ENCODE measurements at places on chromosomes 6 and 20.

DNA sequence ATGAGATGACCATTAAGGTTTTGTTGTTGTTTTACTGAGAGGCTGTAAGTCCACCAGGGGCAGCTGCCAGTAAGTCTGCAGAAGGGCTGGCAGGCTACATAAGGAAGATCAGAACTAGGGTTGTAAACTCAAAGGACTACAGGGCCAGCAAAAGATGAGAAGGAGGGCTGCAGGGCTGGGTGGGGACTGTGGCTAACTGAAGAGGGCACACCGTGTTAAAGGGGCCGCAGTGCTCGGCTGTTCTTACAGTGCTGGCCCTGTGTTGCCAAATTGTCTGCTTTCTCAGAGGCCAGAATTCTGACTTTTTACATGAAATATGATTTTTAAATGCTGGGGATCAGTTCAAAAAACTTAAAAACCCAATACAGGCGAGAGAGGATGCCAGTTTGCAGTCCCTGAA lies 25.5 kb upstream of the ZNF318 start:
- no peak for DNase-seq

- no peak for DNase-seq
These were observed 51.9 kb upstream of the SAYSD1 start for GRCh38 chr6:39166912-39167290.

- no peak for DNase-seq
These were observed 74.8 kb upstream of the TPD52L1 start for GRCh38 chr6:125078602-125079321.

- no peak for DNase-seq
These were observed 283.2 kb upstream of the HSF2 start for GRCh38 chr6:122116119-122116834.

- peak; percentile 81 for DNase-seq
These were observed 11.9 kb upstream of the CPNE5 start for GRCh38 chr6:36851149-36851614.

GRCh38 chr6:19552076-19552475 lies 285.1 kb upstream of the ID4 start:
- no peak for DNase-seq

DNA sequence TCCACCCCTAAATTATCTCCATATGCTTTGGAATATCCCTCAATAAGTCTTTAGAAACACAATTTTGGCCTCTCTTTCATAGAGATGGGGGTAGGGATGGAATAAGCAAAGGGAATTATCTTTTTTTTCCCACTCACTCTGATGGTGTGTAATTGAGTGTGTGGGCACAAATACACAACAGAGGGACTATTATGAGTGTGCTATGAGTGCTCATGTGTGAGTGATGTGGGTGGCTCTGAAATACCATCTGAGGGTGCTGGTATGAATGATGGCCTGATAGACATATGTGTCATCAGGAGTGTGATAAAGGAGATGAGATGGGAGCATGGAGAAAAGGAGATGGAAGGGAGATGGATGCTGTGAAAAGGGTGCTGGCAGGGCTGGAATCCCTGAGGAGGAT lies 35.6 kb downstream of the GSS start:
- no peak for DNase-seq

DNA sequence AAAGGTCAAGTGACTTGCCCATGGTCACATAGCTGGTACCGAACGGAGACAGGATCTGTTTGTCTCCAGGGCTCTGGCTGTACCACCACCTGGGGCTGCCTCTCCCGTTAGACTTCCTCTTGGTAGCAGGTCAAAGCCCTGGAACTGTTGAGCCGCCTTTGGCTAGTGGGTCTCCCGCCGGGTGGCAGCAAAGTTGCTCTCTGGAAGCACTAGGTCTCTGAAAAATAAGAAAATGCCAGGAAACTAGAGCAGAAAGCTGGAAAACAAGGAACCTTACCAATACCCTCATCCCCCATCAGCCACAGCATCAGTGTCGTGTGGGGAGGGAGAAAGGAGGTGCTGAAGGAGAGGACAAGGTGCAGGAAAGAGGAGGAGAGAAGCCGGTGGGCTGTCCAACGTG lies 291.0 kb upstream of the SUPT3H start:
- DNase-seq: no peak

DNA sequence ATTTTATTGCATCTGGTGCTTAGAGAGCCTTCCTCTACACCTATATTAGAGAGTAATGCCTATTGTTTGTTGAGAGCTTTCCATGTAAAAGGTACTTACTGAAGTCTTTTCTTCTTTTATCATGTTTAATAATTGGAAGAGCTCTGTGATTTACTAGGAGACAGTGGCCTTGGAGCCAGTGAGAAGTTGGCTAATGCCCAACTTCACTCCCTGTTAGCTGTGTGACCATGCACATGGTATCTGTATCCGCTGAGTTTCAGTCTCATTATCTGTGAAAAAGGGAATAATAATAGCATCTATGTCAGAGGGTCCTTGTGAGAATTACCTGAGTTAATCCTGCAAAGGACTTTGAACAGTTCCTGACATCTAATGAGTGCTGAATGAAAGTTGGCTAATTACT lies 105.0 kb downstream of the CD109 start:
- DNase-seq: no peak
